ENCODE measurements at places on chromosomes 16 and 17.

- ATAC-seq = peak; percentile 25
Measured at GRCh38 chr17:10821054-10821453, 16.8 kb downstream of the PIRT start.

DNA sequence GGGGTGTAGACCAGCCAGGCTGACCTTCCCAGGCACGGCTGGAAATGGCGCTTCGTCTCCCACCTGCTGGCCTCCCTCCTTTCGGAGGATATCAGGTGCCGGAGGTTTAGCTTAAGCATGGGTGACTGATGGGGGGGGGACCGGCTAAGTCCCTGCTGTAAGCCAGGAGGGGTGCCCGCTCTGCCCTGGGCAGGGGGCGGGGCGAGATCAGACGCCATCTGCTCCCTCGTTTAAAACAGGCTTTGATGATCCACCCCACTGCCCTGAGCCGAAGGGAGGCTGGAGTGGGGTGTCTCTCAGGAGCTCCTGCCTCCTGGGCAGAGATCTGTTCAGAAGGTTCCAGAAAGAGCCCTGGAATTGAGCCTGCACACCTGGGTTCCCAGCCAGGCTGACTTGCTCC is 26.0 kb downstream of the C16orf74 start:
- no peak for ATAC-seq

GRCh38 chr17:32877164-32877764 is 340 bp upstream of the MYO1D start:
- ATAC-seq = peak; percentile 98

GRCh38 chr17:78337244-78338109 is 22.4 kb downstream of the SOCS3 start:
- ATAC-seq = peak; percentile 18

GRCh38 chr17:5198472-5198871 is 6.8 kb upstream of the ZNF594 start:
- ATAC-seq = no peak

DNA sequence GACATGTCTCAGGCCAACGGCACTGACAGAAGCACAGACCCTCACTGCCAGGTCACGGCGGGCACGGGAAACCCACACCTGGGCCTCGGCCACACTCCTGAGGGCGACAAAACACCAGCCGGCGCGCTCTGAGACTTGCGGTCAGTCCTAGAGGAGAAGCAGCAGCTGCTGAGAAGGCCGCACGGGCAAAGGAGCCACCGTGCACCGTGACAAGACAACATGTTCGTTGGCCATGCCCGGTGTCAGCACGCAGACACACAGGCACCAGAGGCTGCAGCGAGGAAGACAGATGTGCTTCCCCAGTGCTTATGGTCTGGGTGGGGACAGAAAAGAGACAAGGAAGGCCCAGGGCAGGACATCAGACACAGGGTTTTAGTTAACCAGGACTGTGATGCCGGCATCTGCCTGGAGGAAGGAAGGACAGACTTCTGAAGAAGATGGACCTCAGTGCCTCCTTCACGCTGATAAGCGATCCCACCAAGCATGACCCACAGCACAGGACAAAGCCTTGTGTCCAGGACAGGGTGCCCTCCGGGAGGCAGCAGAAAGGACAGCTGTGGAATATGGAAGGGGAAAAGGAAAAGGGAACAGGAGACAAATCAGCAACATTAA is 84.0 kb downstream of the ANKRD11 start:
- no peak for ATAC-seq

DNA sequence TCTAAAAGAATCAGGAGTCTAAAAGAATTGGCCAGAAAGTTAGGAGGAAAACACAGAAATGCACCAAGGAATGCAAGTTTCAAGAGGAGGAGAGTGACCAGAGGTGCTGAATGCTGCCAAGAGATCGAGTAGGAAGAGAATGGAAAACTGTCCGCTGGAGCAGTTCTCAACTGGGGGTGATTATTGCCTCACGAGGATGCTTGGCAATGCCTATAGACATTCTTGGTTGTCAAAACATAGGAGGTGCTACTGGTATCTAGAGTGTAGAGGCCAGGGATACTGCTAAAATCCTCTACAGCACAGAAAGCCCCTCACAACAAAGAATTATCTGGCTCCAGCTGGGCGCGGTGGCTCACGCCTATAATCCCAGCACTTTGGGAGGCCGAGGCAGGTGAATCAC is 82.1 kb upstream of the NOL11 start:
- no peak for ATAC-seq

- no peak for ATAC-seq
Measured at GRCh38 chr17:44760474-44761308, 1.9 kb downstream of the ADAM11 start.

All from esophagus mucosa (tissue), 1 donor.